CD4-positive, alpha-beta memory T cell (primary cell): ENCODE measurements at places on chromosomes 7 and 10. TPM values are rescaled to one million over a fixed set of nuclear protein-coding genes. Genes with fewer than 3 reads are reported as not detected.

KIF20B gene
- 21.4 TPM for total RNA-seq

DNA sequence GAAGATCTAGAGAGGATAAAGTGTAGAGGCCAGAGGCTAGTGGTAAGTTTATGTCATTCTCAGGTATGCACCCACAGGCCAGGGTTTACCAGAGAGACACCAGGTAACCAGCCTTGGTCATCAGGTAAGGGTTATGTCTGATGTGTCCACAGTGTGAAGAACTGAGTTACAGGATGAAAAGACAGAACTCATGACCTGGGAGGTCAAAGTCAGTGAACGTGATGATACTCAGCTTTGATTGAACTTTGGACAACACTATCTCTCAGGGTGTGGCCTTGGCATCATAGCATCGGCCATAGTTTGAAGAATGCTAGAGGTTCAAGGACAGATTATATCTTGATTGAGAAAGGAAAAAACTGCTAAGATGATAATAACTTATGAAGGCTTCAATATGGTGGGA is 37.5 kb downstream of the MGAM start:
- DNase-seq: no peak

- no peak for DNase-seq
These were observed 592.9 kb downstream of the DNAJB6 start for GRCh38 chr7:157929671-157930070.

- DNase-seq: no peak
These were observed 84.0 kb downstream of the SEMA3D start for GRCh38 chr7:85102813-85103350.
